Suppressor macrophage (primary cell): ENCODE measurements at places on chromosomes 5 and 9.

DNA sequence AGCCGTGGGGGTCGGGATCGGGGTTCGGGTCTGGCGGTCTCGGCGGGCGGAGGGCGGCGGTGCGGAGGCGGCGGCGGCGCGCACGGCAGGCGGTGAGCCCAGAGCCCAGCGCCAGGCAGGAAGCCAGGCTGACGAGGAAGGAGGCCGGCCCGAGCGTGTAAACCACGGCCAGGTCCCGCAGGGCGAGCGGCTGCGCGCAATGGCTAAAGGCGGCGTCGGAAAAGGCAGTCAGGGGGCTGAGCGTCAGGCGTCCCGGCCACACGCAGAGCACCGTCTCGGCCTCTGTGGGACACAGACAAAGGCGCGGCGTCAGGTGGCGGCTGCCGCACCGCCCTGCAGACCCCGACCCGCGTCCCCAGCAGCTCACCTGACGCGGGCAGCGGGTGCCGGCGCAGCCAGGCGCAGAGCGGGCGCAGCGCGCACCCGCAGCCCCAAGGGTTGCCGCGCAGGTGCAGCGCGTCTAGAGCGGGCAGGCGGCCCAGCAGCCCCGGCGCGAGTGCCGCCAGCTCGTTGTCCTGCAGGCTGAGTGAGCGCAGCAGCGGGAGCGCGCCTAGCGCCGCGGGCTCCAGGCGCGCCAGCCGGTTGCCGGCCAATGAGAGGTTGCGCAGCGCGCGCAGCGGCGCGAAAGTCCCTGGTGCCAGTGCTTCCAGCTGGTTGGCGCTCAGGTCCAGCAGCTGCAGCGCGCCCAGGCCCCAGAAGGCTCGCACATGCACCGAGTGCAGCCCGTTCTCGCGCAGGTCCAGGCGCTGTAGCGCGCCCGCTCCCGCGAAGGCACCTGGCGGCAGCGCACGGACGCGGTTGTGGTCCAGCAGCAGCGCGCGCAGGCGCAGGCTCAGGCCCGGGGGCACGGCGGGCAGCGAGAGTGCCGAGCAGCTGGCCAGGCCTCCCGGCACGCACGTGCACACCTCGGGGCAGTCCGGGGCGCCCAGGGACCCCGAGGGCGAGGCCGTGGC, 671 bp downstream of the LRRC26 start:
- DNase-seq = peak; percentile 23

DNA sequence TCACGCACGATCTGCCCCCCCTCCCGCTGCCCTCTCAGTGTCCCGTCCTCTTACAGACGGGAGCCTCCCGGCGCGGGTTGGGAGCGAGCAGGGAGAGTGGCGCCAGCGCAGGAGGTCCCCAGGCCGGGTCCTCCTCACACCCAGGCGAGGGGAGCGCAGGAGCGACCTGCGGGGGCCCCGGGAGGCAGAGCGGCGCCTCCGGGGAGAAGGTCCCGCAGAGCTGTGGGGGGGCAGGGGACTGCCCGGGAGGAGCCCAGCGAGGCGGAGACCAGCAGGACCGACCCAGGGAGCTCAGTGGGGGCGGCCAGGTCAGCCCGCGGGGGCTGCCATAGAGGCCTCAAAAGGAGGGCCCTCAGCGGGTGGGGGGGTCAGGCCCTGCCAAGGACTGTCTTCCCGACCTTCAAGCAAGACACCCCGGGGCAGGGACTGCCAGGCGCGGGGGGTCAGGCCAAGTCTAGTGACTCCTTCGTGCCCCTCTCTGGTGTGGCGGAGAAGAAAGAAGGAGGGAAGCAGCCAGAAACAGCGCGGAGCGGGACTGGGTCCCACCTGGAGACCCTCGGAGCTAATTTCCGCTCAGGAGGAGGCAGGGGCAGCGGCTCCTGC, 123.3 kb upstream of the ERCC6L2 start:
- DNase-seq = no peak

DNA sequence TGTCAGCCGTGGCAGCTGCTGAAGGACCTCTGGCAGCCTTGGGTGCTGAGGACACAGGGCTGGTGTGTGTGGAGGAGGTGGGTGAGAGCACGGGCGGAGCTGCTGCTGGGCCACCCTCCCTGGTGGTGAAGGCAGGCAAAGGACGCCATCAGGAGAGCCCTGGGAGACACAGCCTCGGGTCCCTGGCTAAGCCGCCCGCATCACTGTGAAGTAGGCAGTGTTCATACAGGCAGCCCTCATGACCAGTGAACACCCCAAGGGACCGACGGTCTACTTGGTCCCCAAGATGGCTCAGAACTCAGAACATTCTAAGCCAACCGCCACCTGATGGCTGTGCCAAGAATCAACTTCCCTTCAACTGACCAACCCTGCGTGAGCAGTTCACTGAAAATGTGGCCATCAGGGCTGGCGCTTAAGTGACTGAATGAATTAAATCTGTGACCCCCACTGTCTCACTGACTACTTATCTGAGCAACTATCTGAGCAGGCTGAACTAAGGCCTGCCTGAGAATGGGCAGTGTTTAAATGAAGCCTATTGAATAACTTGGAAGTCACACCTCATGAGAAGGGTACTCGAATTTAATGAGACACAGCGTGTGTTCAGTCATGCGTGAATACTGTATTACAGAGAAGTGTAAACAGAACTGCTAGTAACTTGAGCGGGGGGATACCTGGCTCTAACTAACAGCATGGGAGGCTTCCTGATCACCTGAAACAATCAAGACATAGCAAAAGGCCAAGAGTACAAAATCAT, 54.7 kb upstream of the SIMC1 start:
- no peak for DNase-seq

DNA sequence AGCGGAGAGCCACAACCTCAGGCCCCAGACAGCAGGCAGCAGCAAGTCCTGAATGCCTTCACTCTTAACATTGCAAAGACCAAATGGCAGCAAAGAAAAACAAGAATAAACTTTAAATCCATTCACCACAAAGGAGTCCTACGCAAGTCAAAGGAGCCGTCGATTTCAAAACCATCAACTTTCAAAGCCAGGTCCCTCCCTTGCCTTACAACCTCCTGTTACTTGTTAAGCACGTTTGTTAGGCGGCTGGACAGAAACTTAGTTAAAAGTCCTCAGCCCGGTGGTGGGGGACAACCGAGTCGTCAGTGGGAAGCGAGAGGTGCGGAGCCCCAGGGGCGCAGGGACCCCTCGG, 938 bp downstream of the LPAR1 start:
- peak; percentile 22 for DNase-seq

DNA sequence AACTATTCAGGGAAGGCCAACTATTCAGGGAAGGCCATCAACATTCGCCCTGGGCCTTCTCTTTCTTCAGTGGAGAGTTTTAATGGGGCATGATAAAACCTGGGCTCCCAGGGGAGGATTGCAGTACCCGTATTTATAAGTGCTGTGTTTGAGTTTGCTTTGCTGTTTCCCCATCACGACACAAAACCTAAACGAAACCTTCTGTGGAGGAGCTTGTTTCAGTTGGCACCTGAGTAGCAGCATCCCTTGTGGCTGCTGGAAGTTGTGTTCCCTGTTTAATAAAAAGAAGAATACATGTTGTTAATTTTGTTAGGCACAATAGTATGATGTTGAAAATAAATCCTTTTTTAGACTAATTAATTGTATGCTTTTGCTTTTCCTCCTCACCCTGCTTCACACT, 8.3 kb downstream of the WDR31 start:
- DNase-seq = no peak

DNA sequence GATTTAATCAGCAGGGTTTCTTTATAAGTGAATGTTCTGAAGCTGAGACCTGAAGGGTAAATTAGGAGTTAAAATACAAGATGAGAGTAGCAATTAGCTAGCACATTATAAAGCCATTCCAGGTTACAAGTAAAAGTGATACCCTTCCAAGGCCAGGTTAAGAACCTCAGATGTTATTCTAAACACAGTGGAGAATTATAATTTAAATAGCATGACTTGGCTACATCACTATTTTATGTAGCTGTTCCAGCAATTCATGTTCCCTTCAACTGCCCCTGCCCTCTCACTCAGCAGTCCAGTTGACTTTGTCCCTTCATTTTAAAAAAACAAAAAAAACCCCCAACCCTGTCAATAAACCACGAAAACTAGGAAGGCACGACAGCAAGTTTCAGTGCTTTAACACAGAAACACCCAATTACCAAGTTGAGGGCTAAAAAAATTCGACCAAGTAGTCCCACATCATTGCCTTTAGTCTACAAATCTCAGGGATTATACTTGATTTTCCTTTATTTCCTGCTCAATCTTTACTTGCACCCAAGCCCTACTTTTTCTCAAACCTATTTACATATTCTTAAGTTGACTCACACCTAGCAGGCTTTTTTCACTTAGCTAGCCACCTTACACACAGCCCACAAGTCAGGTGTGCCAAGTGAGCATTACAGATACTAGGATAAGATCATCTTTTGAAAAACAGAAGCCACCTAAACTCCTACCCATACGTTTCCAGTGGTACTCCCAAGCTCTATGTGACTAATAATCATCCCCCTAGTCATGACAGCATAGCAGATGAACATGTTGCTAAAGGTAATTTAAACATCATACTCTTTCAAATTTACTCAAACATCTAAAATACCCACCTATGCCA, 3.4 kb downstream of the RPL37 start:
- no peak for DNase-seq

DNA sequence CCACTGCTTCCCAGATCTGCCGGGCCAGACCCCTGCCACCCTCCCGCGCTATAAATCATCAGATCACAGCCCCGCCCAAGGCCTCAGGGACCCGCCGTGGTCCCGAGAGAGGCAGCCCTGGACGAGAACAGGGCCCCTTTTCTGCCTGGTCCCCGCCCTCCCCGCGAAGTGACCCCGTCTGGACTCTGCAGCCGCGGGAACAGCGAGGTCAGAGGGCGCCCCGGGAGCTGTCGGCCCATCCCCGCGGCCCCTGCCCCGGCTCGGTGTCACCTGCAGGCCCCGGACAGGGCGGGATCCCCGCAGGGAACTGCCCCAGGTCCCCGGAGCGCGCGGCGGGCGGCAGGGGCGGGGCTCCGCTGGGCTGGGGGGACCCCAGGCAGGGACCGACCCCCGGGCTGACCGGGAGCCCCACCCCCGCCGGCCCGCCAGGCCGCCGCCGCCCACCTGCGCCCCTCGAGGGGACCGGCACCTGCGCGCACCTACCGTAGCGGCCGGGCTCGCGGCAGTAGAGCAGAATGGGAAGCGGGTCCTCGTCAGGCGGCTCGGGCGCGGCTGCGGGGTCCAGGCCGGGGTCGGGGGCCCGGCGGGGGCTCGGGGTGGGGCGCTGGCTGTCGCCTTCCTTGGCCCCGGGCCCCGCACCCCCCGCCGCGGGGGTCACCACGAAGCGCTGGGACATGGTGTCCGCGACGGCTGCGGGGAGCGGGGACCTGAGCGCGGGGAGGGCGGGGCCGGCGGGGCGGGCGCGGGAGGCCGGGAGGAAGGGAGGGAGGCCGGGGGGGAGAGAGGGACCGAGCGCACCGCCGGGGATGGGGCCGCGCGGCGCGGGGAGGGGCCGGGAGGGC, 43.5 kb upstream of the SLC12A7 start:
- no peak for DNase-seq
